ENCODE measurements at places on chromosomes 11 and 22.

DNA sequence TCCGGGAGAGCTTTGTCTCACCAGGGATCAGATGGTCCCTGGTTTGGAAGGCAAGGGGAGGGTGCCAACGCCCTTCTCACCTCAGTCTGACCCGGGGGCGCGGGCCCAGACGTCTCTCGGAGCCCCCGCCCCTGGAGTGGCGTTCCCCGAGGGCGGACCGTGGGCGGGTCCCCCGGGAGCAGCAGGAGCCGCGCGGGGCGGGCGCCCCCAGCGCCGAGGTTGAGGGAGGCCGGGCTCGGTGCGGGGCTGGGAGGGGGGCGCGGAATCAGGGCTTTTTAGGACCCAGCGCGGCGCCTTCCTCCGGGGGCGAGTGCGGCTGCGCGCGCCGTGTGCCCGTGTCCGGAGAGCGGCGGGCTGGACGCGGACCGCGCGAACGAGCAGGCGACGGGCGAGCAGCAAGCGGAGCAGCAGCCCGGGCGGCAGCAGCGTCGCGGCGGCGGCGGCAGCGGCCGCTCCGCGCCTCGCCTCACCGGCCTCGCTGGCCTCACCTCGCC lies at the start of gene KCNC1:
KCNC1 (plus strand) TSS at position 364 of the 494 bp plus-strand sequence. CDS start 1,222 bp downstream, outside the sequence.
- no peak for DNase-seq

GRCh38 chr11:117217141-117218084 lies 14.5 kb downstream of the PCSK7 start:
- DNase-seq = no peak

DNA sequence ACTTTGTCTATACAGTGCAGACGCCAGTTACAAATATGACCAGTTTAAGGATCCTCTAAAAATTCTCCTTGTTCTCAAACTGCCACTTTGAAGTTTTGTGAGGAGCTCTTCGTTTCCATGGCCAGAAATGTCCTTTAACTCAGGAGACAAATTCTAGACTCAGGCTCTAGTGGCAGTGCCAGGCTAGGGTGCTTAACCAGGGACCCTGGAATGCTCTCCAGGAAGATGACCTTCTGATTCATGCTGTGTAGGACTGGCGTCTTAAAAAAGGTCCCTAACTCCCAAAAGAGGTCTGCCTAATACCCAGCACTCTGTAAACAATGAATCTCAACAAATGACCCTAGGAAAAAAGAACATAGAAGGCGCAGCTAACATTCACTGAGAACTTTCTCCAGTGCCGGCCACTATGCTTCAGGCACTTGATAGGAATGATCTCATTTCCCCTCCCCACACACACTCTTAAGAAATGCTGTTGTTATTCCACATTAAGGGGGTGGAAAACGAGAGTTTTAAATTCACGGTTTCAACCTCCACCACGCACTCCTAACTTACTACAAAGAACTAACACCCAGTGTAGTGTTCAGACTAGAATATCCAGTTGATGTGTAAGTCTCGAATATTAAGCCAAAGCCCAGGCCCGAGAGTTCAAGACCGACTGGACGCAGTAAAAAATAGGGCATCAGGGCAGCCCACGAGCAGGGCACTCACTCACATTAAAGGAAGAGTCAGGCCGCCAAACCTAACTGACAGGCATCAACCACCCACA lies 747 bp downstream of the NXF1 start:
- DNase-seq = no peak

DNA sequence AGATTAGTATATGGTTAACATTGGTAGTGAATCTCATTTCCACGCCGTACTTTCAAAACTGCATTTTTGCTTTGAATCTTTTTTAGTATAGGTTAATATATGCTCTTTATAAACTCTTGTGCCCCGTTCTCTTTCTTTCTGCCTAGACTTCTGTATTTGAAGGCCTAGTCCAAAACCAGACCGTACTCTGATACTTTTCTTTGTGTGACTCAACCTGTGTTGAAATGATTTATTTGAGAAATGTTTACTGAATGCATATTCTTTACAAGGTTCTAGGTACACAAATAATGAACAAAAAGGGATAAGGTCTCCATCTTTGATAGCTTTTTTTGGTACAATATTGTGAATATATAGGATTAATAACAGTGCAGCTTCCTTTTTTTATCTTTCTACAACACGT lies 68.3 kb downstream of the HIPK3 start:
- no peak for DNase-seq

GRCh38 chr11:65394125-65394536 lies 7.7 kb downstream of the FRMD8 start:
- no peak for DNase-seq

GRCh38 chr22:49202226-49202625 lies 625.4 kb downstream of the BRD1 start:
- DNase-seq = no peak

DNA sequence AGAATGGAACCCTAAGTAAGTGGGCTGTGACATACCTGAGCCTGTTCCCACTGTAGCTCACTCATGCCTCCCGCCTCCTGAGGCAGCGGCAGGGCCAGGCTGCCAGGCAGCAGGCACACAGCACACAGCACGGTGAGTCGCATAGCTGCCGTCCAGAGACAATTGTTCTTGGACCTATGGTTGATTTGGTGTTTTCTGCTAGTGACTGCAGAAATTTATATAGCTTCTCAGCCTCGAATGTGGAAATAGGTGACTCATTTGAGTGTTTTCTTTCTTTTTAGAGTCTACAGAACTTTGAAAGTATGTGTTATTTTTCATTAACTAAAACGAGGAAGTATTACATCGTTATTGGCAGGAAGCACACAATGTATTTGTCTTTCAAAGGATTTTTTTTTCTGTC lies at the start of gene MMP7:
MMP7 (minus strand) TSS at position 190 of the 400 bp plus-strand sequence; CDS start at position 143, 47 bp downstream.
- no peak for DNase-seq

- DNase-seq = no peak
Observed at GRCh38 chr22:20779818-20780158, 5.9 kb downstream of the SERPIND1 start.

- DNase-seq = peak; percentile 47
Observed at GRCh38 chr11:75270896-75271418, 30.4 kb downstream of the TPBGL start.

GRCh38 chr11:111155021-111155420 lies 90.5 kb upstream of the POU2AF2 start:
- DNase-seq = no peak
